ENCODE measurements at places on chromosomes 5 and 9. TPM values are rescaled to one million over a fixed set of nuclear protein-coding genes. Genes with fewer than 3 reads are reported as not detected.

Gene OLFM1
- not detected for total RNA-seq

Gene TIMD4
- total RNA-seq, result not detected

Gene PCDHB2
- total RNA-seq, result 2.1 TPM

Gene ENHO
- total RNA-seq, result 0.71 TPM

Gene TRIM7
- 3.2 TPM for total RNA-seq

Gene MARCHF3
- 4.9 TPM for total RNA-seq

Gene TRIM36
- 3.6 TPM for total RNA-seq

Gene PALM2AKAP2
- total RNA-seq, result 3.7 TPM

Gene CERCAM
- 24.1 TPM for total RNA-seq

Gene OR1J1
- not detected for total RNA-seq

Gene AP3B1
- total RNA-seq, result 54.3 TPM

Gene PAEP
- total RNA-seq, result not detected

Gene DDX4
- total RNA-seq, result not detected

Gene STPG3
- total RNA-seq, result not detected

Gene CFAP90
- total RNA-seq, result 0.44 TPM

Gene EFCAB9
- total RNA-seq, result not detected

Gene LCP2
- 0.69 TPM for total RNA-seq

Gene DMRT3
- total RNA-seq, result not detected

Gene ADAMTS6
- total RNA-seq, result 16.5 TPM

Gene TICAM2
- 16.0 TPM for total RNA-seq

Gene PTPN3
- 7.3 TPM for total RNA-seq

Gene PCDHB10
- 1.3 TPM for total RNA-seq

Gene DIMT1
- total RNA-seq, result 35.9 TPM

Measured in M059J (cell line).